ENCODE measurements at places on chromosomes 5 and 9.

DNA sequence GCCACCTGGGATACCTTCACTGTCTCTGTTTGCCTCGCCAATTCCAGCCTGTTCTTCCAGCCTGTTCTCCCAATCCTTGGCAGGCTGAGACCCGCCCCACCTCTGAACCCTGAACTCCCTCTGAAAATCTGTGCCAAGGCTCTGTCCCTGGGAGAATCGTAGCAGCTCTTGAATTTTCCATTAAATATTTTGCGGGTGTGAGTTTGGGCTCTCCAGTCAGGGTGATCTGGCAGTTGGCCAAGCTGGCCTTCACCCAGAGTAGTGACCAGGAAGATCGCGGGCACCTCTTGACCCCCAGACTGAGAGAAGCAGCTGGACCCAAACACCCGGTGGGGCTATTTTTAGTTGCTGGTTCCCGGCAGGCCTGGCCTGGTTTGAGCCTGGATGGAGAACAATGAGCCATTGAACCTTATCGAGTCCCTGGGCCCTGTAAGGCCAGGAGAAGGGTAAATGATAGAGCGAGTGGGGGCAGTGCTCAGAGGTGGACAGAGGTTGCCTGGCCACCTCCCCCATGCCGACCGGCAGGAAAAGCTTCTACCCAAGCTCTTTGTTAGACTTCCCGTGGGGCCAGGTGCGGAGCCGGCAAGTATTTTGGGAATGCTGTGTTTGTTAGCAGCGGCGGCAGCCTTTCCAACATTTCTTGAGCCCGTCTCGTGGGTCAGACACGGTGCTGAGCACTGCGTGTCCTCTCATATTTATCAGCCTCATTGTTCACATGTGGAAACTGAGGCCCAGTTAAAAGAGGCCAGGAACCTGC is 146.2 kb downstream of the RGS3 start:
- no peak for DNase-seq

- no peak for DNase-seq
Observed at GRCh38 chr5:62542720-62543119, 35.9 kb upstream of the LRRC70 start.

DNA sequence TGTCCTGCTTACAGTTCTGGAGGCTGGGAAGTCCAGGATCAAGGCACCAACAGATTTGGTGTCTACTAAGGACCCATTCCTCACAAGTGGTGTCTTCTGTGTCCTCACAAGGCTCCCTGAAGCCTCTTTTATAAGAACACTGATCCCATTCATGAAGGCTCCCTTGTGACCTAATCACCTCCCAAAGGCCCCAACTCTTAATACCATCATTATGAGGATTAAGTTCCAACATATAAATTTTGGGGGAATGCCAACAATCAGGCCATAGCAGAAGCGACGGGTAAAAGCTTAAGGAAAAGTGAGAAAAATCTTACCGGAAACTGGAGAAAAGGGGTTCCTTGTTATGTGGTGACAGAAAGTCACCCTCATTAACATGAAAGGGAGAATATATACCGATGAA is 11.2 kb downstream of the CTNNAL1 start:
- no peak for DNase-seq

GRCh38 chr5:140245341-140245740 is 57.6 kb downstream of the PFDN1 start:
- no peak for DNase-seq

DNA sequence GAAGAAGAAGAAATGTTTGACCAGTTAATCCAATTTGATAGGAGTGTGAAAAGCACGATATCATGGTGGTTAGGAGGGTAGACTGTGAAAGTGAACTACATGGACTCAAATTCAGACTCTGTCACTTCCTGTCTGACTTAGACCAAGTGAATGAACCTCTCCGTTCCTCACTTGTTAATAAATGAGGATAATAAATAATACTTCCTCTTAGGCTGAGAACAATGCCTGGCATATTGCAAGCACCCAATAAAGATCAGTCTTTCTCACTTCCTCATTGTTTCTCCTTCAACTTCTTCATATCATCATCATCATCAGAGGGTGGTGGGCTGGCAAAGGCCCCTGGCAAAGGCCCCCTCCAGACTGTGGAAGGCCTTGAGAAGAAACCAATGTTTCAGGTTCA is 148.7 kb downstream of the CDK5RAP2 start:
- no peak for DNase-seq

GRCh38 chr5:139745132-139745799 is 50.3 kb upstream of the PSD2 start:
- no peak for DNase-seq

- no peak for DNase-seq
Observed at GRCh38 chr9:127721391-127721821, 5.5 kb downstream of the TTC16 start.

GRCh38 chr5:171575386-171575785 is 155.9 kb downstream of the FGF18 start:
- no peak for DNase-seq

- DNase-seq, result no peak
Observed at GRCh38 chr5:130845049-130845765, 319.8 kb downstream of the HINT1 start.

GRCh38 chr9:12776513-12777055 is 1.8 kb downstream of the LURAP1L start:
- DNase-seq, result peak; percentile 28

GRCh38 chr5:67283988-67284487 is 87.4 kb upstream of the CD180 start:
- DNase-seq, result no peak

GRCh38 chr5:40976041-40976440 is 66.7 kb downstream of the C7 start:
- DNase-seq, result no peak

GRCh38 chr5:143696921-143697320 is 115.0 kb upstream of the HMHB1 start:
- DNase-seq, result no peak

DNA sequence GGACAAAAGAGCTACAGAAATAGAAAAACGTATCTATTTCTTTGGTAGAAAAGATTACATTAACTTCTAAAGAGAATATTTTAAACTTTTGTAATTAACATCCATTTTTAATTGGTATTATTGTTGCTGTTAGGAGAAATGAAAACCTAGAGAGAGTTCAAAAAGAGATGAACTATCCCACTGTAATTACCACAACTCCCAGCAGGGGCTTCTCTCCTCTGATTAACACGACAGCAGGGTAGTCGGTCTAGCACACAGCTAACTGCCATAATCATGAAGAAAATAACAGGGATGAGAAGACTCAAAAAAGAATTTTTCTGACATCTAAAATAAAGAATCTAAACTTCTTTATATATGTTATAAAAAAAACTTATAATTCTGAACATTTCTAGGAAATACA is 86.2 kb upstream of the CDH9 start:
- DNase-seq, result no peak

- DNase-seq, result no peak
Observed at GRCh38 chr5:133780619-133781280, 168.4 kb upstream of the FSTL4 start.

DNA sequence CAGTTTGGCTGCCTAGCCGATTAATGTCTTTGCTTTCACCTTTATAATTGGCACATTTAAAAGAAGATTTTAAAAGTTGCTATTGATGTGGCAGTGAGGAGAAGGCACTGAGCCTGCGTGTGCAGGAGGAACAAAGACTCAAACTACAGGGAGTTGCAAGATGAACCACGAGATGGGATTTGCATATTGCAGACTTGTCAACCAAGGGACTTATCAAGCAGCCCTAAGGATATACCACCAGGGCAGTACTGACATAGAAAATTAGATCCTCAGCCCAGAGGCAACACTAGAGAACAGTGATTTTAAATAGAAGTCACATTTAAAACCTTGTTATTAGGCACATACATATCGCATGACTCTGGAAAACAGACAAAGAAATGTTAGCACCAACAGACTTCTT is 342.6 kb downstream of the GLIS3 start:
- no peak for DNase-seq

- DNase-seq, result no peak
Observed at GRCh38 chr5:123535648-123536047, 23.7 kb downstream of the CSNK1G3 start.

GRCh38 chr5:98587166-98587565 is 186.3 kb upstream of the RGMB start:
- no peak for DNase-seq

- no peak for DNase-seq
Observed at GRCh38 chr9:31556667-31557463, 827.6 kb upstream of the ACO1 start.

- DNase-seq, result no peak
Observed at GRCh38 chr5:149719666-149720065, 10.4 kb upstream of the PPARGC1B start.

GRCh38 chr5:109695005-109695926 is 5.5 kb downstream of the MAN2A1 start:
- DNase-seq, result no peak

DNA sequence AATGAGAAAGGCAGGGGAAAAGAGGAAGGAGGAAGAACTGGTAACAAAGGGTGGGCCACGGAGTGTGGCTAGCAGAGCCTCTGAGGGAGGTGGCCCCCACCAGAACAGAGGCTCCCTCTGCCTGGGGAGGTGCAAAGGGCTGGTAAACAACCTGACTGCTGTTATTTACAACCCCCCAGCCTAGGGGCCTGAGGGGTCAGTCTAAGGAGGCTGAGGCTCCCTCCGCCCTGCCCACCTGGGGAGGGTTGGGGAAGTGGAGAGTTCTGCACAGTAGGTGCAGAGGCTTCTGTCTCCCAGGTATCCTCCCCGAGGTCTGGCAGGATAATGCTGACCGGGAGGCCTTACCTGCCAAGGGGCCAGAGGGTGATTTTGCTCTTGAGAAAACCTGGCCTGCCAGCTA is 35.6 kb upstream of the SMU1 start:
- no peak for DNase-seq

- no peak for DNase-seq
Observed at GRCh38 chr9:21919377-21920362, 74.5 kb downstream of the CDKN2A start.

DNA sequence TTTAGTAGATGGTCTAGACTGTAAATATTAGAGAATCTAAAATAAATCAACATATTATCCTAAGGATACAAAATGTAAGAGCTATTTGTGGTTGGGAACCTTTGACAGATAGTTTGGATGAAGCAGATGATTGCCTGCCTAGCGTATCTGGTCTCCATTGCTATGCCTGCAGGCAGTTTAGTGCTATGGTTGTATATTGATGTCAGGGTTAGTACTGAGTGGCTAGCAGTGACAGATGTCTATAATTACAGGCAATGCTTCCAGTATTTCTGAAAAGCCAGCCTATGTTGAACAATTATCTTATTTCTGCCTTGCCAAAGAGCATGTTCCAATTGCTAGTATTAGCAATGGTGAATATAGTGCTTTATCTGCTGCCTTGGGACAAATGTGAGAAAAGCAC is 151.3 kb upstream of the TLX3 start:
- no peak for DNase-seq

DNA sequence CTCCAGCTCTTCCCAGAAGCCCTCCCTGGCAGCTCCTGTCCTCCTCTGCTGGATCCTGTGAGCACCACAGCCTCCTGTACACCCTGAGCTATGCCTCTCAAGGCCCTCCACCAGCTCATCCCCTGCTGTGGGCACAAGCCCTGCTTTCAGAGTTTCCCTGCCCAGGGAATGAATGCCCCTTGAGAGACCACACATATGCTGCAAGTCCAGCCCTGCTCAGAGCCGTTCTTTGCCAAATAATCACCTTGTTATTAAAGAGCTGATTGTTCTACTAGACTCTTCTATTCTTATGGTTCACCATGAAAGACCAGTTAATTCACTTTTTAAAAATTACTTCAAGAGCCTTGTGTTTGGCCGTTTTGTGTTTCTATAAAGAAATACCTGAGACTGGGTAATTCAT is 121.5 kb downstream of the MVB12B start:
- DNase-seq, result no peak

DNA sequence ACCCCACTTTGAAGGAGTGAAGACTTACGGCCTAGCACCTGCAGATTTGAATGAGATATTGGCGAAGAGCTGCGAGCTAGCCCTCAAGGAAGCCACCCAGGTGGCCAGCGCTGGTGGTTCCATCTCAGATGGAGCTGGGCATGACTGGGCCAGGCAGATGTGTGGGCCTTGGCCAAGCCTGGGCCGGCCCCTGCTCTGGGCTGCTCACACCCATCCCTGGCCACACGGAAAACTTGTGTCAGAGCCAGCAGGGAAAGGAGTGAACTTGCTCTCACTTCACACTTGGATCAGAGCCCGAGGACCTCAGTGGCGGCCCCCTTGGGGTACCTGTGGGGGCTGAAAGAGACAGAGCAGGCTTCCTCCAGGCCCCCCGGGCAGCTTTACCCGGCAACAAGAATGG is 44.2 kb downstream of the ROPN1L start:
- no peak for DNase-seq

- DNase-seq, result no peak
Observed at GRCh38 chr5:135392256-135392655, 6.8 kb downstream of the MACROH2A1 start.

DNA sequence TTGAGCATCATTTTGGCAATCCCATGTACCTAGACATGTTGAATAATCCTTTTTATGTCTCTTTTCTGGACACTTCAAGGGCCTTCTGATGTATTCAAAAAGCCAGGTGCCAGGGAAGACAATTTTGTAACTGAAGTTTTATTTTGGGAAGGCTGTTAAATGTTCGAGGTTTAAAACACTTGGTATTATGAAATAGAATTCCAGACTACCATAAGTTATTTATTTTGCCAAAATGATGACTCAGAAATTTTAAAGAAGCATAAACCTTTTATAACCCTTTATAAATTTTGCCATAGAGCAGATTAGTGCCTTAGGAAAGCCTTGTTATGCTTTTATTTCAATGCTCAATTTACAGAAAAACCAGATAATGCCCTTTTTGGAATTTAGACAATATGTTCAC is 30.3 kb upstream of the UHRF2 start:
- no peak for DNase-seq

DNA sequence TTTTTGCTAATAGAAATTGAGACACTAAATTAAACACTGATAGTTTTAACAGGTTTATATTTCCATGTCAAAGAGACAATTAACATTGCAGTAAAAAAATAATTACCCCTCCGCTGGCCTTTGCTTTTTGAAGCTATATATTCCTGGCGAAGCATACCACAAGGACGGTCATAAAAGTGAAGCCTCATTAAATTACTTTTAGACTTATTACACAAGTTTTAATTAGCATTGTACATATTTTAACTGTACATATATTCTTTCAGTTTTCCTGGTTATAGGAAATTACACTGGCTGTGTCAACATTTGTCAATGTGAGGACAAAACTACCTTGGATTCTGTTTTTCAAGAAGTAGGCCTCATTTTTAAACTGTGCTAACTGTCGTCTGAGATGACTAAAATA is 1.2 kb downstream of the CDKN2A start:
- no peak for DNase-seq

- DNase-seq, result no peak
Observed at GRCh38 chr9:70011366-70011765, 32.3 kb upstream of the MAMDC2 start.

DNA sequence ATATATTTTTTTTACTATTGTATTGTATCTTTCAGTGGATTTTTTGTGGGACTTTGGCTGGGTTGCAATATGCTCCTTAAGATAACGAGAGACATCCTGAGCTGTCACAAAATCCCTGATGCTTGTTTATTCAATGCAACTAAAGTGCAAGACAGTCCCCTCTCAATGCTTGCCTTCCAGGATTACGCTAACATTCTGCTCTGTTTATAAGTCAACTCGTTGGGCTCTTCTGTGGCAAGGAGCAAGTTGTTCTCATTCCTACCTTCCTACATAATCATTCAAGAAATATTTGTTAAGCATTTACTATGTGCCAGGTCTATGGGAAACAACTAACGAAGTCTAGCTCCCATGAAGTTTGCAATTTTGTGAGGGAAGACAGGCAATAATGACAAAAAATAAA is 40.4 kb downstream of the JAKMIP2 start:
- no peak for DNase-seq

GRCh38 chr9:138037140-138037539 is 159.6 kb downstream of the CACNA1B start:
- DNase-seq, result no peak
